Psoas muscle (tissue), 8 donors: ENCODE measurements at places on chromosomes 7 and 10.
A peak's percentile ranks its signal among the peaks of the same experiment; 100 is the strongest.

- no peak for DNase-seq
Observed at GRCh38 chr7:103729026-103729425, 260.4 kb downstream of the RELN start.

DNA sequence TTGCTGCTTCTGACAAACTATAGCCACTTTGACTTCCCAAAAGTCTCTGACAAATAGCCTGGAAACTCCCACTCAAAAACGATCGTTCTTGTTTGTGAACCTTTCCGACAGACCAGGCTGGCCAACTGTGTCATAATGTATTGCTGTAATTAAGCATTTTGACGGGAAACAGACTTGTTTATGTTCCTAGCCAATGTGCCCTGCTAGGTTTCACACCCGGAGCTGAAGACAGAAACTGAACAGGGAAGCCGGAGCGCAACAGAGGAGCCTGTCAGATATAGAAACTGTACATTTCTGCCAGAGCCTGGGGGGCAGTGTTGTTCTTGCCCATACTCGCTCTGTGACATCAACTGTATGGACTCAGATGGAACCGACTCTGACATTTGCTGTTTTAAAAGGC, 55.3 kb upstream of the C7orf33 start:
- no peak for DNase-seq

DNA sequence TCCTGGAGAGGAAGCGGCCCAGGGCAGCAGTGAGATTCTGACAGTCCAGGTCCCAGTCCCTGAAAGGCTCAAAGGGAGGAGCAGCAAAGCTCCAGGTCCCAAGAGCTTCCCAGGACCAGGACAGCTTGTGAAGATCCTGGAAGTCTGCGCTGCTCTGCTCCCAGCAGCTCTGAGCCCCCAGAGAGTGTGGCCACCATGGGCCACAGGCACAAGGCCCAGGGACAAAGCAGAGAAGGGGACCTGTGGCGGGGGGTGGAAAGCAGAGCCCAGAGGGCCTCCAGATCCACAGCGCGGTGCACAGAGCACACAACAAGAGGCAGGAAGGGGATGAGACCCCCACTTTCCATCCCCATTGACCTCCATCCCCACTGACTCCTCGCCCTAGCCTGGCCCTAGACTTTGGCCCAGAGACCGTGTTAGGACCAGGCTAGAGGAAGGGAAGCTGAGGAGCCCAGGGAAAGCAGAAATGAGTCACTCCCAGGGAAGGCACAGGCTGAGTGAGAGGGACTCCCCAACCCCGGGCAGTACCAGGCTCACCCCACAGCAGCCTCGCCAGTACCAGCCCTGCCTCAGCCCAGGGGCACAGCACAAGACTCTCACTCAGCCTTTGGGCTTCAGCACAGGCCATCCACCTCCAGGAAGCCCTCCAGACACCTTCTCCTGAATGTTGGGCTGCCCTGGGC, 75.5 kb downstream of the GRID1 start:
- no peak for DNase-seq

- no peak for DNase-seq
Observed at GRCh38 chr7:111594602-111595001, 32.3 kb upstream of the IMMP2L start.

- no peak for DNase-seq
Observed at GRCh38 chr10:17655009-17655408, 11.1 kb downstream of the STAM start.

DNA sequence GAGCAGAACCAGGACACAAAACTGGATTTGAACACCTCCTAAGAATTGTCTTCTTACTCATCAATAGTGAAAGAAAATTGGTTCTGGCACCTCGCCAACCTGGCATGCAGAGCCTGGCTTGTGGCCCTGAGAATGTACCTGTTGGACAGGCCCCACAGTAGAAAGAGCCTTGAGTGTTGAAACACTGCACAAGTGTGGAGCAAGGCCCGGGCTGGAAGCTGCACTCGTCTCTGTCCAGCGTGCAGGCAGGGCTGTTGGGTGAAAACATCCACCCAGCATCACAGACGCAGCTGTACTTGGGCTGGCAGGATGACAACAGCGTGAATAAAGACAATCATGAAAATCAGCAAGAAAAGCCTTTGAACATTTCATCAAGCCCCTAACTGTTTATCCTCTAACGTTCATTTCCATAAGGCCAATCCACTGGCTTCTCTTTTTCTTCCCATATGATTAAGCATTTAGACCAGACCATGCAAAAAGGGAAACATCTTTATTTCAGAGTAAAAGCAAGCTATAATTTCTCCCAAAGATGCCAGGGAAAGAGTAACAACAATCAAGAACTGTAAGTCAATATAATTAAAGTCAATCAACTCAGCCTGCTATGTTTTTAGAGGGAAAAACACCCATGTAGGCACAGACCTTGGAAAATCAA, 15.6 kb downstream of the CUBN start:
- peak; percentile 80 for DNase-seq

GRCh38 chr10:2263561-2263960, 526.2 kb upstream of the ADARB2 start:
- DNase-seq: no peak

DNA sequence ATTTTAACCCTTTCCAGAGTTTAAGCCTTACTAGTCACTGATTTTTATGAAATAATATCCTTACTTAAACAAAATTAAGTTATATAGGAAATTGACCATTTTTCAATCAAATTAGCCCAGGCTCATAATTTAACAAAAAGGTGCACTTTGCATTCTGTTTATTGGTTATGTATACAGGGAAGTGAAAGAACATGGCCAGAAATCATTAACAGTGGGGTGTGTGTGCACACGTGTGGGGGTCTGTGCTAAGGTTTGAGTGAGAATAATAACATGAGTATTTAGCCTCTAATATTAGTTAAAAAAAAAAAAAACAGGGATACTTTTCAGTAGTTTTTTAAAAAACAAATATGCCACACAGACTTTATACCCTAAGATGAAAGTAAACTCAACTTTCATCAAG, 510.5 kb upstream of the PFKP start:
- no peak for DNase-seq

- DNase-seq: no peak
Observed at GRCh38 chr7:167090-167855, 25.1 kb upstream of the FAM20C start.

DNA sequence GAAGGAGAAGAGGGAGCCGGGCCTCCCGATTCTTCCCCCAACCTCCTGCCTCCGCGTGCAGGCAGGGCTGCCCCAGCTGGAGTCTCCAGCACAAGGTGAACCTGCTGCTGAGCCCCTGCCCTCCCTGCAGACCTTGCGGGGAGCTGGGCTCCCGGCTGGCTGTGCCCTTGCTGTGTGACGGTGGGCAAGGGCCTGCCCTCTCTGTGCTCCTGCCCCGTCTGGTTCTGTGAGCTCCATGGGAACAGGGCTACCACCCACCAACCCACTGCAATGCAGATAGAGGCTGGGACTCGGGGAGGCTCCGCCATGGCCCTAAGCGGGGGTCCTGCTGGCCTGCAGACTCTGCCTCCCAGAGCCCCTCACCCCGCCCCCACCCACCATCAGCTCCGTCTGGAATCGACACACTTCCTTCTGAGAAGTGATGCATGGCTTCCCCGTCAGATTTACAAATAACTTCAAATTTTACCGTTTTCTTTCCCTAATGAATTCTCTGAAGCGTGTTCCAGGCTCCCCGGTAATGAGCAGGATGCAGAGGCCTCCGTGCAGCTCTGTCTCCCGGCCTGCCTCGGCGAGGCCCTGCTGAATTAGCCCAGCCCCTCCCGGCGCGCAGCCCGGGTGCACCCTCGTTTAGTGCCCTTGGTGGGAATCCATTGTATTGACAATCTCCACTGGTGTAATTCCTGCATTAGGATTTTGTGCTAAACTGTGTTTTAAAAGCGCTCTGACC, 111.0 kb downstream of the MICALL2 start:
- DNase-seq: peak; percentile 24

GRCh38 chr7:4655311-4655710, 26.8 kb upstream of the FOXK1 start:
- DNase-seq: no peak

DNA sequence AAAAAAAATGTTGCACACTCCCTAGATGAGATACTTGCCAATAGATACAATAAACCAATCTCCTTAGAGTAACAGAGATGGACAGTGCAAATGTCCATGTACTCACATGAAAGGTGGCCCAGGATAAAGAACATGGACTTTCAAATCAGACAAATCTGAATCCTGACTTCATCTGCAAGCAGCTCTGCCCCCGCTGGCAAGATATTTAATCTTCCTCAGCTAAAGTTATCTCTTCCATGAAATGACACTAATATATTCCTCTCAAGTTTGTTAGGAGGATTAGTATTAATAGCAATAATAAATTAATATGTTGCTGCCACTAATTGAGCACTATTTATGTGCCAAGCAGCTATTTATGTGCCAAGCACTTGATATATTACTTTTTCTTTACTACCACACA, 148.6 kb upstream of the YAE1 start:
- no peak for DNase-seq

- DNase-seq: no peak
Observed at GRCh38 chr10:91566115-91566514, 66.8 kb downstream of the PPP1R3C start.

DNA sequence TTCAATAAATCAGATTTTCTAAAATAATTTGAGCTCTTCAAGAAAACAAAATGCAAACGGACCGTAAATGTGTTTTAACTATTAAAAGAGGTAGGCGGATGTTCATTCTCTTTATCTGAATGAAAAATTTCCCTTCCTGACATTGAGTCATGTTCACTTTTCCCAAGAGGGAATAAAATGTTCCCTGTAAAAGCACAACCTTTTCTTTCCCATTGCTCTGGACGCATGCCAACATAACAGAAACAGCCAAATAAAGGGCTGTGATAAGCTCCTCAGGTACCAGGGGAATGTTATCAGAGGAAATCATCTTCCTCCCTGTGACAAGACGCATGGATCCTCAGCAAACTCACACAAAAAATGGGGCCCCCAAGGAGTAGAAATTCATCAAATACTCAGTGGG, 251.8 kb downstream of the MTERF1 start:
- no peak for DNase-seq

- no peak for DNase-seq
Observed at GRCh38 chr7:98733036-98733435, 116.0 kb downstream of the NPTX2 start.

DNA sequence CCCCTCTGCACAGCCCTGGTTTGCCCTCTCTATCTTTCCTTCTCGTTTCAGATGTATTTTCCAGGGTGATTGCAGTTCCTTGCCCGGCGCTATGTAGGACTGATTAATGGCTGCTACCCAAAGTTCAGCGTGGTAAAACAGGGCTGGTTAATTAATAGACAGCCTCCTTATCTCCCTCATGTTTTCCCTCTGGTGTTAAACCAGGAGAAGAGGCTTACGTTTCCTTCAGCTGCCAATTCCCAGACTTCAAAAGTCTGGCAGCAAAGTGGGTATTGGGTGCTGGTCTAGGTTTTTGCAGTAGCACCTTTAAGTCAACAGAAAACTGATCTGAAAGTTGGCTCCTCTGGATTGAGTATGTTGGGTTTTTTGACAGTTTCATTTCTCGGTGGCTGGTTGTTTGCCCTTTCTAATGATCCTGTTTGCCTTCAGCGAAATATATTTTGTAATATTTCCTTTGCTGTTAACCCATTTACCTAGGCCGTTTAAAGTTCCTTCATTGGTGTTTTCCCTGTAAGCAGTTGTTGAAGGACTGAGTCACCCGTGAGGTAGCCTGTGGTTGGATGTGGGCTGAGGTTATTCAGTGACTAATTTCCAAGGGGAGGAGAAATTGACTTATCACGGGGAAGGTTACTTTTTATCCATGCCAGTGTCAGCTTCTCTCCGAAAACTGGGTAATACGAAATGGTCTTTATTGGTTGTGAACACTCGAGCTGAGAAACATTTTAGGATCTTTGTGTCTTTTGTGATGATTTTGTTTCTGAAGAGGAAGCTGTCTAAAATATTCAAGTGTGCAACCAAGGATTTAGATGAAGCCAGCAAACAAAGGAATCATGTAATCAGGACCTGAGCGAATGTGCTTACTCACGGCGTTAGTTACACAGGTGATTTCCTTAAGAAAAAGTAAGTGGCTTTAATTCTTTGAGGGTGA, 257.2 kb downstream of the KIAA1217 start:
- DNase-seq: no peak

DNA sequence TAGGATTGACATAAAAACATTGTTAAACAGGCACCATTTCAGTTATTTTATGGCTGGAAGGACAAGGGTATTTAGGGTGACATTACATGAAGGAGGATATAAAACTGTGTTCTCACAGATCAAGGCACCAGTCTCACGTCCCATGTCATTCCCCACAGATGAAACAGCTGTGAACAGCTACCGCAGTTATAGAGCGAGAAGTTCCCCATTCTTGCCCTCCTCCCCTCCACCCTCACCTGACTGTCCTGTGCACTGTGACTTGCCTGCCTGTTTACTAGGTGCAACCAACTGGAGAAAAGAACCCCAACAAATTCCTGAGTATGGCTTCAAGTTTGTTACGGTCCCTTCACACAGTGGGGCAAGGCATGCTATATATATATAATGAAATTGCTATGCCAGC, 141.6 kb downstream of the SND1 start:
- DNase-seq: no peak

GRCh38 chr10:73465978-73466726, 29.7 kb downstream of the PPP3CB start:
- DNase-seq: no peak

DNA sequence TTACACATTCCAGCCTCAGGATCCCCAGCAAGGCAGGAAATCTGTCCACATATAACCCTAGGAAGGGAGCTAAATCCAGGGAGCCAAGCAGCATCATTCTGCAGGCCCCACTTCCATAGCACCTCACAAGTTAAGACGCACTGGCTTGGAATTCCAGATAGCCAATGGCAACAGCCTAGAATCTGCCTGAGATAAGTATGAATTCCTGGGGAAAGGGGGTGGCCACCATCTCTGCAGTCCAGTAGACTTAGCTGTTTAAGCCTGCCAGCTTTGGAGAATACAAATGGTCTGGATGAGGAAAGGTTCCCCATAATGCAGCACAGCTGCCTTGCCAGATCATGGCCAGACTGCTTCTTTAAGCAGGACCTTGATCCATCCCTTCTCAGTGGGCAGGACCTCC, 179.4 kb upstream of the PRSS1 start:
- no peak for DNase-seq
